ENCODE measurements at places on chromosomes 16 and 17. TPM values are rescaled to one million over a fixed set of nuclear protein-coding genes. Genes with fewer than 3 reads are reported as not detected.

PSME3IP1 gene
- total RNA-seq, result 108 TPM

FOXO3B gene
- 25.8 TPM for total RNA-seq

LDHD gene
- not detected for total RNA-seq

EVPLL gene
- total RNA-seq, result not detected

AMZ2 gene
- total RNA-seq, result 87.5 TPM

CACNG3 gene
- not detected for total RNA-seq

TNFRSF13B gene
- not detected for total RNA-seq

HYDIN gene
- total RNA-seq, result 7.5 TPM

DNASE1L2 gene
- total RNA-seq, result 2.6 TPM

ETV4 gene
- 55.0 TPM for total RNA-seq

ANKRD40CL gene
- not detected for total RNA-seq

FSCN2 gene
- 0.43 TPM for total RNA-seq

- DNase-seq, result peak; percentile 34
These were observed 3.9 kb downstream of the VPS35L start for GRCh38 chr16:19559242-19559910.

DNA sequence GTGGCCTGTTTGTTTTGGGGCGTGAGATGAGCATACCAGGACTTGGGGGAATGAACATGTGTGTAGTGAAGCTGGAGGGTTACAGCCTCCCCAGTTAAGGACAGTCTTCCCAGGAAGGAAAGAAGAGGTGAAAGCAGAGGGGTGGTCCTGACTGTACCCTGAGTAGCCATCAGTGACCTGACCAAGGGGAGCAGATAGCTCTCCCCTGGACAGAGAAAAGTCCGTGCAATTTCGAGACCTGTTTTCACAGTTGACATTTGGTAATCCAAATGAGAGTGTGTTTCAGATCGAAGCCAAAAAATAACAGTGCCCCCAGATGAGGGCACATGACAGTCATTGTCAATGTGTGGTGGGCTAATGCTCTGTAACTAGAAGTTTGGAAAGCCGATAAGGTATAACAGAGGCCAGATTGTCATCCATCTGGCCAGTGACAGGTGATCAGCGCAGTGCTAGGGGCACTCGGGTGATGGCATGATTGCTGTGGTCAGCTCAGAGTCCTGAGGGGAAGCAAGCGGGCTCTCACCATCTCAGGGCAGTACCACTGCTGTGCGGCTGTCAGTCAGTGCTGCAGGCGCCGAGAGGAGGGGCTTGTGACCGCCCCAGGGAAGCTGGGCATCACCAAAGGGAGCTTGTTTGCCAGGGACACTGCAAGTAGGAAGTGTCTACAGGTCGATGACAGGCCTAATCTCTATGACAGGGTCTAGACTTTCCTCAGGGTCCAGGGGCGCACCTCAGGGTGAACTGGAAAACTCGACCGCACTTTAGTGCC is 1.1 kb upstream of the NME2 start:
- peak; percentile 15 for DNase-seq

DNA sequence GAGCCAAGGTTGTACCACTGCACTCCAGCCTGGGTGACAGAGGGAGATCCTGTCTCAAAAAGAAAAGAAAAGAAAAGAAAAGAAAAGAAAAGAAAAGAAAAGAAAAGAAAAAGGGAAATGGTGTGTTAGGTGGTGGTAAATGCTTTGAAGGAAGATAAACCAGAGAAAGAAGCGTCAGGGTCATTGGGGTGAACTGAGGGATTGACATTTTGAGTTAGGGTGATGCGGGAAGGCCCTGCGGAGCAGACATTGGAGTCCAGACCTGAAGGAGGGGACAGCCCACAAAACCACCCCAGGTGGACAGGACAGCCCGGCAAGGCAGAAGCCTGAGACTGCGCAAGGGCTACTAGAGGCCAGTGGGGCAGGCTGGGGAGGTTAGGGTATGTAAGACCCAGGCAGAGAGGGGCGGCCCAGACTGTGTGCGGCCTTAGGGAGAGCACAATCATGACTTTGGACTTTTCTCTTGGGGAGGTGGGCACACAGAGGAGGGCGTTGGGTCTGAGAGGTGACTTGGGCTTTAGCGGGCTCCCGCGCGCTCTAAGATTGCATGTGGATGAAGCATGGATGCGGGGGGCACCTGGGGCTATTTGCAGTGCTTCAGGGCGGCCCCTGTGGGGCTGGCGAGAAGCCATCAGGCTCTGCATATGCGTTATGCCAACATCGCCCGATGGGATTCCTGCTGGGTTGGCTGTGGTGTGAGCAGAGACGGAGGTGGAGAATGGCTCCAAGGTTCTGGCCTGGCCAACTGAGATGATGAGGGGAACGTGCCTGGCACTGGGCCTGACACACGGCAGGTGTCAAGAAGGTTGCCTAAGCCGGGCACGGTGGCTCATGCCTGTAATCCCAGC is 3.3 kb upstream of the GAA start:
- no peak for DNase-seq

- DNase-seq, result no peak
These were observed 39.0 kb downstream of the PRPSAP2 start for GRCh38 chr17:18896947-18897346.

DNA sequence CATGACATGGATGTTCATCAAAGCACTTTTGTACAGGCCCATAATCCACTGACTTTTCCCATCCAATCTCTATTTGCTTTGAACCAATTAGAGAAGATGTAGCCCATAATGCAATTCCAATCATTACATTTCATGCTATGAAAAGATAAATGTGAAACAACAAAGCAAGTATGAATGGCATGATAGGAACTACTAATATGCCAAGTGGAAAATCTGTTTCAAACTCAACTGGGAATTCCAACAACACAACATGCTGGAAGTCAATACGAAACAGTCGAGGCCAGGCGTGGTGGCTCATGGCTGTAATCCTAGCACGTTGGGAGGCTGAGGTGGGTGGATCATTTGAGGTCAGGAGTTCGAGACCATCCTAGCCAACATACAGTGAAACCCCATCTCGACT is 39.6 kb upstream of the TMEM97 start:
- no peak for DNase-seq

DNA sequence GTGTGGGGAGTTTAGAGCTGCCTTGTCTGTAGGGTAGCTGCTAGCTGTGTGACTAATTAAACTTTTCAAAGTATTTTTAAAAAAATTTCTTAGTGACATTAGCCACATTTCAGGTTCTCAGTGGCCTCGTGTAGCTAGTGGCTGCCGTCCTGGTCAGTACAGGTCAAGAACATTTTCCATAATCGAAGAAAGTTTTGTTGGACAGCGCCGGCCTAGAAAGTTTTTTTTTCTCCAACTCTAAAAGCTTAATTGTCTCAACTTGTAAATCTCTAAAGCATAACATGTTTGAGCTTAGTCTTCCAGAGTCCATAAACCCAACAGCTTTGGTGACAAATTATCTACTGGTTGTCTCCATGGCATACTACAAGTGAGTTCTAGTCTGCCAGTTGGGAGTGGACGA is 4.3 kb downstream of the AKAP1 start:
- DNase-seq, result no peak

GRCh38 chr17:19426631-19427030 is 15.6 kb downstream of the RNF112 start:
- DNase-seq, result no peak

- no peak for DNase-seq
These were observed 14.5 kb upstream of the CDH13 start for GRCh38 chr16:82612263-82612662.

DNA sequence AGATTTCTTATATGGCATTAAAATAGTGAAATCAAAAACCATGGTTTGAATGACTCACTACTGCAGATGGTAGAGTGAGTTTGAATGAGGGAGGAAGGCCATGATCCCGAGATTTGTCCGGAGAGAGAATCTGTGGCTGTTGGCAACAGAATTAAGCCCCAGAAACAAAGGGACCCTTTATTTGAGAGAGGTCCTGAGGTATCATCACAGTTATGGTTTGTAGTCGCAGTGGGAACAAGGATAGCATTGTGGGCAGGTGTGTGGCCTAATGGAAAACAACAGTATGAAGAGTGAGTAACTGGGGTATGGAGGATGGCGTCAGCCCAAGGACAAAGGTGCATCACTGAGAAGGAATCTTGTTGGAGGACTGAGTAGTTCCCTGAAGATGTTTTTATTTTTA is 8.5 kb upstream of the ZFP3 start:
- DNase-seq, result no peak

GRCh38 chr17:72613396-72613795 is 479.1 kb downstream of the SLC39A11 start:
- DNase-seq, result no peak

- no peak for DNase-seq
These were observed 8.4 kb upstream of the CLDN9 start for GRCh38 chr16:3004319-3004718.

- no peak for DNase-seq
These were observed 29.7 kb downstream of the FANCA start for GRCh38 chr16:89786474-89787364.

DNA sequence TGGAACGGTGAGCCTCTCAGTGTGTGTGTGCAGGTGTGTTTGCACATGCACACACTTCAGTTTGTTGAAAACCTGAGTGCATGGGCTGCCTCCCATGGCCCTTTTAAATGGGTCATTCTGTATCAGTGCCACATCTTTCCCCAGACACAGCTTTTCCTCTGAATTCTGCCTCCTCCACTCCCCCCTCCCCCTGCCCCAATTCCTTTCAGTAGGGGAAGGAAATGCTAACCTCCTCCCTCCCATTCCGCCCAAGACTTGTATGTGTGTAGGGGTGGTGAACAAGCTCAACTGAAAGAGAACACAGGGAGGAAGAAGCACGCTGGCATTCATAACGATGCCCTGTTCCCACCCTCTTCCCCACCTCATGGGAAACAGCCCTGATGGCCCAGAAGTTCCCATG is 34.3 kb downstream of the C17orf75 start:
- DNase-seq, result no peak

DNA sequence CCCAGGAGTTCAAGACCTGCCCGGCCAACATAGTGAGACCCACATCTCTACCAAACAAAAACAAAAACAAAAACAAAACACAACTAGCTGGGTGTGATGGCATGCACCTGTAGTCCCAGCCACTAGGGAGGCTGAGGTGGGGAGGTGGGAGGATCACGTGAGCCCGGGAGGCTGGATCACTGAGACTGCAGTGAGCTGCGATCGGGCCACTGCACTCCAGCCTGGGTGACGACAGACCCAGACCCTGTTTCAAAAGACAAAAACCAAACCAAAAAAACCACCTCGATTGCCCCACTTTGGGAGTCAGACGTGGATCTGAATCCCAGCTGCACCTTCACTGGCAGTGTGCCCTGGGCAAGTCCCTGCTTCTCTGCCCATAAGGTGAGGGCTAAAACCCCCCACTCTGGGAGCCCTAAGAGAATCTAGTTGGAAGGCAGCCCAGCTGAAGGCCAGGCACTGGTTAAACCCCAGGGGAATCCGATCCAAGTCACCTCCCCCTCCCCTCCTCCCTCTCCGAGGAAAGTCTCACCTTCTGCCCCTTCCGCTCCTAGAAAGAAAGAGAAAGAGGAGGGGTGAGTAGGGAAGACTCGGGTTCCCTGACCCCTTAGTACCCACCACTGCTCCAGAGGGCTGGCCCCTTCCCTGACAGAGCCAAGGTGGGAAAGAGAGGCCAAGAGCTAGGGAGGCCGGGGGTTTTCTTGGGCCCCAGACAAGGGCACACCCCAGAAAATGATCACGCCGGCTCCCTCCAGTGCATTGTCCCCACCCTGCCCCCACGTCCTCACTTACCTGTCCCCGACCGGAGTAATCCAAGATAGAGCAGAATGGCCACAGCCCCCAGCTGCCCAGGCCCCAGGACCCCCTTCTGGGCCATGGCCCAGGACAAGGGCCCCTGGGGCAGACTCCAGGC is 647 bp downstream of the PRSS8 start:
- DNase-seq, result no peak

DNA sequence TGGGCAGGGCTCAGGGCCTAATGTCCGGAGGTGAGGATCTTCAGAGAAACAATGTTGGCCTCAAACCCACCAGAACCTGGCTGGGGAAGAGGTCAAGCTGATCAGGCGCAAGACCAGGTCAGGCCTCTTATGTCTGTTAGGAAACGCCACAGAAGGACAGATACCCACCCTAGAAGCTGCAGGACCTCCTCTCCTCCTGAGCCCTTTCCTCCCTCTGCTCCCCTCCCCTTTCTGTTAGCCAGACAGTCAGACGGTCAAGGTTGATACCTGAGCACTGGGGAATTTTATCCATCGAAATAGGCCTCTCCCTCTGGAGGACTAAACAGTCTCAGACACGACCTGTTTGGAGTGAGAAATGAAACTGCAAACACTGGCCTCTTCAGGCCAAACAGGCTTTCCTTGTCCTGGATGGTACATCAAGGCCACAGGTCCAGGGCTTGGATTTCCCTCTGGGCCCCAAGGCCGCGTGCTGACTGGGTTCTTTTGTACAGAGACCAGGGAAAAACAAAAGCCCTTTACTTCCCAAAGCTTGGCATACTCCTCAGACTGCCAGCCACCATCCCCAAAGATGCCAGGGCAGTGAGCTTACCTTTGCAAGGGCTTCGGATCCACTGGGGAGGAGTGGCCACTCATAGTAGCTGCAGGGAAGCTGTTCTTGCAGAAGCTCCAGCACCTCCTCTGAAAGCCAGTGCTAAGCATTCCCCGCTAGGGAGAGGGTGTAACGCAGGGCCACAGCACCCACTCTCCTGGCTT is 135.8 kb downstream of the CCDC182 start:
- no peak for DNase-seq

- no peak for DNase-seq
These were observed 79.8 kb downstream of the JPH3 start for GRCh38 chr16:87681981-87682570.

DNA sequence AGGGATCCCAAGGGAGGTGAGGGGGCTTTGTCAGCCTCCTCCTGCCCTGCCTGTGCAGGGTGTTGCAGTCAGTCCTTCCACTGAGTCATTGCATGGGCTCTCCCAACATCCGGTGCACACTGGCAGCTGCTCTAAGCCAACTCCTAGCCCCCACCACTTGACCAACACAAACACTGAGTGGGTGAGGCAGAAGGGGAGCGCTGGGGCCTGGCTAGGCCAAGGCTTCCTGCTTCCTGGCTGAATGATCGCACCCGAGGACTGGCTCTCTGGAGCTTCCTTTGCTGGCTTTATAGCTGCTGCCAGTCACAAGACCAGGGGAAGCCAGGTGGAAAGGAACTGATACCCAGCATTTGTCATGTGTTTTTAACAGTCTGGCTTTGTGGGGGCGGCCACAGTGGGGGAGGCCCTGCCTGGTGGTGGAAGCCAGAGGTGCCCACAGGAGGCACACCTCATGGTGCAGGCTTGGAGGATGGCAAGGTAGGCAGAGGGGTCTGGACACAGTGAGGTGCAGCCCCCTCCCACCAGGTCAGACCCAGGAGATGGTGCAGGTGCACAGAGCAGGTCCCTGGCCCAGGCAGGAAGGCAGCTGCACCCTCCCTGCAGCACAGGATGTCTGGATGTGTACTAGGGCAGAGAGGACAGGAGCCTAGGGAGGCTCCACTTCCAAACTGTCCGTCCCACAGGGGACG is 6.8 kb downstream of the MPG start:
- no peak for DNase-seq
